Foreskin fibroblast (primary cell): ENCODE measurements at places on chromosomes 1 and 21.
A peak's percentile ranks its signal among the peaks of the same experiment; 100 is the strongest.

GRCh38 chr1:185654199-185654951 lies 79.8 kb upstream of the HMCN1 start:
- DNase-seq: no peak

DNA sequence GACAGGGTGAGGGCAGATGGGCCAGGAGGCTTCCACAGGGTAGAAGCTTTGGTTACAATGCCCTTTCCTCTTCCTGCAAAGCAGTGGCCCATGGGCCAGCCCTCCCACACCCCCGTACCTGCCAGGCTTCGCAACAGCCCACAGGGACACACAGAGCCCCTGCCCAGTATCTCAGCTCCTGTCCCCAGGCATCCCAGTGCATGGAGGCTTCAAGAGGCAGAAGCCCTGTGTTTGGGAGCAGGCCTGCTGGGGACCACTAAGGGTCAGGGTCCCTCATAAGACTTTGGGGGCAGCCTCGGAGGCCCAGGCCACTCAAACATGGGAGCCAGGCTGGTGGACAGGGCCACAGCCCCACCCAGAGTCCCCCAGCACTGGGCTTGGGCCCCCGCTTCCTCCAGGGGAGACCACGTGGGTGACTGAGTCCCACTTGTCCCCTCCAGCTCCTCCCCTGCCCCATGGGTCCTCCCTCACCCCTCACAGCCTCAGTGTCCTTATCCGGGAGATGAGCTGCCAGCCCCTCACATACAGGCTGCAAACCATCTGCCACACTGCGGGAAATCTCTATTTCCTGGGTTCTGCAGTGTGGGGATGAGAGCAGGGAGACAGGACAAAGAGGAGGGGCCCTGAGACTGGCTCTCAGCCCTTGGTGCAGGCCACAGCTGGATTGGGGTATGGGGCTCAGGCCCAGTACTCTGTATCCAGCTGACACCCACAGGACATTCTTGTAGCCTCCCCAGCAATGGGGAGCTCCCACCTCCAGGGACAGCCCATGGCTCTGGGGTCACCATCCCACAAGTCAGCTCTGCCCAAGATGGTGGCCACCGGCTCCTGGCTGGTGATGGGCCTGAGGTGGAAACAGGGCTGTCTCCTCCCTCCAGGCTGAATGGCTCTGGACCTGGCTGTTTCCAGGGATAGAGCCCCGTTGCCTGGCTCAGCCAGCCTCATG lies 50.7 kb downstream of the WNT9A start:
- no peak for DNase-seq

GRCh38 chr1:25874635-25875153 lies 814 bp downstream of the PAQR7 start:
- no peak for DNase-seq

GRCh38 chr1:43376723-43377235 lies 9.0 kb upstream of the ELOVL1 start:
- no peak for DNase-seq

DNA sequence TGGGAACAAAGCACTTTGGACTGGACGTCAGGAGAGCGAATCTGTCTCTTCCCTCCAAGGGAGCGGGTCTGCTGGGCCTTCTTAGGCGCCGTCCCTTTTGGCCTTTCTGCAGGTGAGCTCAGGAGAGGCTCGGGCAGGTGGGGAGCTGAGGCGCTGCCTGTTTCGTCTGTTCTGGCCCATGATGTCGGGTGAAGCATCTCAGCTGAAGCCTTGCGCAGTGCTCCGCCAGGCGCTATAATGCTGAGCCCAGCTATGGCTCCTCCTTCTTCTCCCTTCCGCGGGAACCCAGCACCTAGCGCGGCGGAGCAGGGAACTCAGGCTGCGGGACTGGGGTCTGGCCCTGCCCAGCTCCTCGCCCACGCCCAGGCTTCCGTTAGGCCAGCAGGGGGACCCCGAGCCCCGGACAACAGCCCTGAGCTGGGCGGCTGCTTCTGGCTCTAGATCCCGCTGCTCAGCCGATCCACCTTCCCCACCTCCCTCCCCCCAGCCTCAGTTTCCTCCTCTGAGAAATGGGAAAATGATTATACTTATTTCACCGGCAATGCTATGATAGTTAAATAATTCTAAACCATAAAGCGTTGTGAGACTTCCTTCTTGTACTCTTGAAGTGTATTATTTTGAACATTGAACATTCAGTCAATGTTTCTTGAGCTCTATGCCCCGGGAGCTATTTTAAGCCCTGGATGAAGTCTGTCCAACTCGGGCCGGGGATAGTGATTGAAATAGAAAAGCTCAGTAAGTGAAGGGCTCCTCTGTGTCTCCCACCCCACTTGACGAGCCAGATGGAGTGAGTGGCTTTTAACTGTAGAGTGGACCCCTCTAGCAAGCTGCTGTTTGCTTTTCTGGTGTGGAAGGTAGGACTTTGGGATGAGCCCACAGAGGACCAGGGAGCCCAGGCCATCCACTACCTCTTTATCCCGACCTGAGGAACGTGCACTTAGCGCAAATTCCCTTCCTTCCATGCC lies 9.6 kb upstream of the ADORA1 start:
- peak; percentile 33 for DNase-seq

DNA sequence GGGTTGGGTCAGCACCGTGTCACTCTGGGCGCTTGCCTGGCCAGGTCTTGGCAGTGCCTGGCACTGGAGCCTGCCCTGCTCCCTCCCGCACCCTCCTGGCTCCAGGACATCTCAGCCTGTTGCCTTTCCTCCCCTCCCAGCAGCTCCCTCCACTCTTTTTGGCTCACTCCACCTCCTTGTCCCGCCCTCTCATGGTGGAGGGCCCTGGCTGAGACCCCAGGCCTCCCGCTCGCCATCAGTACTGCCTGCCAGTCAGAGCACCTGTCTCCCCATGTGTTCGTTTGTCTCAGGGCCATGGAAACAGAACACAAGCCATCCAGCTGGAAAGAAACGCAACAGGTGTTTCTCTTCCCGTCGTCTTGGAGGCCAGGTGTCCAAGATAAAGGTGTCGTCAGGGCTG lies 61.0 kb downstream of the B3GALT5 start:
- DNase-seq: no peak

- DNase-seq: no peak
Observed at GRCh38 chr1:153659175-153659534, 652 bp downstream of the SNAPIN start.

DNA sequence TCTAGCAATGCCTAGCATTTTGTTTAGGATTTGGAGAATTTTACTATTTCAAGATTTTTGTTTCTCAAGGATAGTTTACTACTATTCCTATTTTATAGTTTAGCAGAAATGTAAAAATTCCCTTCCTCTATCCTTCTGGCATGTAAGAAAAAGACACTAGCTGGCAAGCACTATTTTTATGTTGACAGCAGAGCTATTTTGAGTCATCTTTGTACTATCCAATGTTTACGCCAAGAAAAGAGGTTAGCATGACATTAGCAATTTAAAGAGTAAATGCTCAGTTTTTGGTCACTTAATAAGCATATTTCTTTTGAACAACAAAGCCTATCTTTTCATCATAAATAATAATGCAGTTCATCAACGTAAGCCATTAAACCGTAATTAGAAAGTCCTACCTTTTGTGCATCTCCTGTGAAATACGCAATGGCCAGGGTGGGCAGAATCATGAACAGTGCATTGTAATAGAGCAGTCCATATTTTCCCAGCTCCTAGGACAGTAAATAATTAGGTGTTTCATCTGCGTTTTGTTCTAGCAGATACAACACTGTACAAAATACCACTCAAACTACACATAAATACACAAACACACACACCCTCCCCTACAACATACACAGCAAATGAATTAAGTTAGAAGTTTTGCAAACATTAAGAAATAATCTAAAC lies 12.0 kb downstream of the SLC35D1 start:
- DNase-seq: peak; percentile 57

DNA sequence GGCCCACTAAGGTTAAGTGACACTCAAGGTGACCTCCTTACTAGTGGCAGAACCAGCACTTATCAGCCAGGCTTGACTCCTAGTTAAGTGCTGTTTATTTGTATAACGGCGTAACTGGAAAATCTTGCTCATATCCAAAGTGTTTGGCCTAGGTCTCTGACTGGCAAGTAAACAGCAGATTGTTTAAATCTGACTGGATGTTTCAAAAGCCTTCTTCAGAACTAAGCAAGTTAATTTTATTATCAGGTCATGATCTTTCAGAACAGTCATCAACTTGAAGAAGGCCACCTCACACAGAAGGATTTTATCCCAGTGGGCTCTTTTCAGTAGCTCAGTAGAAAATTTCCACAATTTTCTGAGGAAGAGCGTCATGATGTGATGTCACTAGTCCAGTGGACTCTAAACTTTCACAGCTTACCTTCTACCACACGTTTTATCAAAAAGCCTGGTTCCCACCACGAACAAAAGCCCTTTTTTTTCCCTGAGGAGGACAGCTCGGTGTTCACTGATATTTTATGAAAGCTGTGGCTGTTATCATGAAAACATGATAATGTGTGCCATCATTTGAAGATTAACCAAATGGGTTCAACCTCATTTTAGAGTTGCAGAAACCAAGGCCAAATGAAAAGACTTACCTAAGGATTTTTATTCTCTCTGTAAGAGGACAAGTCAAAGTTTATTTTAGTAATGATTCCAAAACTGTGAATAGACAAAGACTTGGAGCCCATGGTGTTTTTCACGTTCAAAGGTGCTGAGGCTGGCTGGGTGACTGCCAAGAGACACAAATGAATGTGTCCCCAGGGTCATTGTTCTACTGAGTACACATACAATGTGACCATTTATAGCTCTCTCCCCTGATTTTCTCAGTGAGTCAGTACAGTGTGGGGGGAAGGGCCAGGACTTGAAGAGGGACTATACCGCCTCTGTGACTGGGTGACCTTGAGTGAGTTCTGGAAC lies 9.1 kb downstream of the SGIP1 start:
- DNase-seq: peak; percentile 84

DNA sequence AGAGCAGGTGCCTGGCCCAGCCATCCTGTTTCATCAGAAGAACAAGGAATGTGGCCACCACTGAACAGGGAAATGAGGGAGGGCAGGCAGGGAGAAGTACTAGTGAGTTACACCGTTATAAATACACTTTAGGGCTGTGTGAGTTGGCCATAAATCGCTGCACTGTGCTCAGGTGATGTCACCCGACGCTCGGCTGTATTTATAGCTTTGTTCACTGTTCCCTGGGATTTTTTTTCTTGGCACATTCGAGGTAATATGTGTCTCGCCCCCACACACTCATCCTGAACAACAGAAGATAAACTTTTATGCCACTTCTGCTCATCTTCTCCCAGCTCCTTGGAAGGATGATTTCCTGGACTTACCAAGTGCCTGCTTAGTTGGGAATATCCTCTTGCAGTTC lies 9.0 kb upstream of the KIRREL1 start:
- DNase-seq: no peak
